ENCODE measurements at places on chromosomes 6 and 20.

DNA sequence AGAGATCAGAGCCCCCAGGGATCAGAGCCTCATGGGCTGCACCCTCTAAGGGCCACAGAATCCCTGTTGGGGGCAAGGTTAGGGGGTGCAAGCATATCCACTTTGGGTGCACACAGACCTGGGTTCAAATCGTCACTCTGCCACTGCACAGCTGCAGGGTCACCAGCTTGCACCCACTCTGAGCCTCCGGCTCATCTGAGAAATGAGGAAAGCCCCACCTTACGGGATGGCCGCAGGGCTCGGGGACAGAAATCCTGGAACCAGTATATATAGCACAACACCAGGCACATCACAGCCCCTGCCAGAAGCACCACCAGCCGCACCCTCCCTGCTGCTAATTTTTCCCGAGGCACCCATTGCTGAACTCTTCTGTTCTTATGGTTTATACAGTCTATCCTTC is 169.6 kb downstream of the NFATC2 start:
- DNase-seq: no peak

- no peak for DNase-seq
Measured at GRCh38 chr6:29559524-29560287, at the start of gene UBD. Gene UBD (minus strand): TSS chr6:29559732. CDS start chr6:29559701, 31 bp downstream.

DNA sequence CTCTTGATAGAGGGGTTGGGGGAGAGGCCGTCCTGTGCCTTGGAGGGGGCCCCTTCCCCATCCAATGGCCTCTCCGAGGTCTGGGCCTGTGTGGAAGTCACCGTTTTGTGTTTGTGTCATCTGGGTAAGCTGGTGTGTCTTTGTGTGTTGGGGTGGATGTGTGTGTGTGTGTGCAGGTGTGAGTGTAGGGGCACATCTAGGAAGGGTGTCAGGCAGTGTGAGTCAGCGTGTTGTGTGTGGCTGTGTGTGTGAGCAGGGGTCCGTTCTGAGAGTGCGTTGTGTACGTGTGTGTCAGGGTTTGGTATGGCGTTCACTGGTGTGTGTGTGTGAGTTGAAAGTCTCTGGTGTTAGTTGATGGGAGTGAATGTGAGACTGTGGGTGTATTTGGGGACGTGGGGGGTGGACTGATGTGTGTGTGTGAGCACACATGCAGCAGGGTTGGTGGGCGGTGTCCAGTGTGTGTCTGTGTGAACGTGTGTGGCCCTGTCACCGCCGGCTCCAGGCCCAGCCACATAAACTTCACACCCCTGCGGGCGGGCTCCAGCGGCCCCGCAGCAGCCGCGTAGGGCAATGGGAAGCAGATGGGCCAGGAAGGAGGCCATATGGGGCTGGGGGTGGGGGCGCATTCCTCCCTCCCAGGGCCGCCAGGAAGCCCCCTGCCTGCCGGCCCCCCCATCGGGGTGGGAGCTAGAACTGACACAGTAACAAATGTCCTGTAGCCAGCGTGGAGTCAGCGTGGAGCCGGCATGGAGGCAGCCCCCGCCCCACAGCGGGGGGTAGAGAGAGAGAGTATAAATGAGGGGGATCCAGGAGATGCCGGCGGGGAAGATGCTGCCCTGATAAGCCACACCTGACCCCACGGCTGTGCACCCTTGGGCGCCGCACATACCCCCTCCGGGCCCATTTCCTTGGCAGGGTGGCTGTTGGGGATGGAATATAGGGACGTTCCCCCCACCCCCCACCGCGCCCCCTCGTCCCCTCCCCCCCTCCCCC is 32.1 kb downstream of the SNAI1 start:
- DNase-seq: no peak

GRCh38 chr20:50055524-50056083 is 57.3 kb downstream of the UBE2V1 start:
- no peak for DNase-seq

DNA sequence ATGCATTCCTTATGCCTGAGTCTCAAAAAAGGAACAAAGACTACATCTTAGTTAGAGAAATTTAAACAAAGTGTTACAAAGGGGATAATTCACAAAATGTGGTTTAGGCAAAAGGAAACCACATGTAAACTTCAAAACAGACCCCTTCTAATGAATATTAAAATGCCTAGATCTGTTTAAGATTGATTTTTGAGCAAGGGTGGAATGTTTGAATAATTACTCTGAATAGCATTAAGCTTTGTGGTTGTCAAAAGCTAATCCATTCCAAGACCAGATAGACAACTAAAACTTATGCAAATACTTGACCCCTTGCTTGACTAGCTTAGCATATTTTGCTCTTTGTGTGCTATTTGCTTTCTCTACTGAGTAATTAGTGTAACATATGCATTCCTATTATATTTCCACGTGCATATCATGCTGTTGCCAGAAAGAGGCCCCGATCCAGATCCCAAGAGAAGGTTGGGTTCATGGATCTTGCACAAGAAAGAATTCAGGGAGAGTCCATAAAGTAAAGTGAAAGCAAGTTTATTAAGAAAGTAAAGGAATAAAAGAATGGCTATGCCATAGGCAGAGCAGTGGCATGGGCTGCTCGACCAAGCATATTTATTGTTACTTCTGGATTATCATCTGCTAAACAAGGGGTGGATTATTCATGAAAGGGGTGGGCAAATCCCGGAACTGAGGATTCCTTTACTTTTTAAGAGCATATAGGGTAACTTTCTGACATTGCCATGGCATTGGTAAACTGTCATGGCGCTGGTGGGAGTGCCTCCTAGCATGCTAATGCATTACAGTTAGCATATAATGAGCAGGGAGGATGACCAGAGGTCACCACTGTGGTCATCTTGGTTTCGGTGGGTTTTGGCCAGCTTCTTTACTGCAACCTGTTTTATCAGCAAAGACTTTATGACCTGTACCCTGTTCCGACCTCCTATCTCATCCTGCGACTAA is 1193.4 kb upstream of the EYS start:
- no peak for DNase-seq

GRCh38 chr20:54107600-54108325 is 37.4 kb upstream of the BCAS1 start:
- DNase-seq: no peak

DNA sequence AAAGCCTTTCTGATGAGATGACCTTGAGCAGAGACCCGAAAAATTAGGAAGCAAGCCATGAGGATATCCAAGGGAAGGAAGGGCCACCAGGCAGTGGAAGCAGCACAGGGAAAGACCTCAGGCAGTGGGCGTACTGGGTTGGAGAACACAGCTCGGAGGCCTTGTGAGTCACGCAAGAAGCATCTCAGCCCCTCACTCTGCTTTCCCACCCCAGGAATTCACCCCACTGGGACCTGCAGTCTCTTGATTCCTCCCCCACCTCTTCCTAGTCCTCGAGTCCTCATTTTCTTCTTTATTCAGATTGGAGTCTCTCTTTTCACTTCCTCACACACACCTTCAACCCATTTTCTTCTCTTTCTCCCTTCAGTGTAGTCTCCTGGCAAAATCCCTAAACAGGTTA is 27.0 kb downstream of the RPRD1B start:
- DNase-seq: no peak

DNA sequence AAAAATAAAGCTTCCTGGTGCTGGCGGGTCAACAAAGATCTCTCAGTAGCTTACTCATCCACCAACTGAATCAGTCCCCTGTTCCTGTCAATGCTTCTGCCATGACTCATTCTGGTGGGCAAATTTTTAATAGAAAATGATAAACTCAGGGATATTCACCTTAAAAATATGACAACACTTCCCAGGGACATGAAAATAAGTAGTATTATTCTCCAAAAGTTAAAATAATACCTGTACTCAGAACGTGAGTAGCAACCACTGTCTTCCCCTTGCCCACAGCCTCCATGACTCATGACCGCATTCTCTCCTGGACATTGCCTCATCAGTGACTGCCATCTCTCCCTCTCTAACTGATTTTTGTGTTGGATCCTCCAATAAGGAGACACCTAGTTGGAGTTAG is 552.3 kb downstream of the KIF16B start:
- no peak for DNase-seq

DNA sequence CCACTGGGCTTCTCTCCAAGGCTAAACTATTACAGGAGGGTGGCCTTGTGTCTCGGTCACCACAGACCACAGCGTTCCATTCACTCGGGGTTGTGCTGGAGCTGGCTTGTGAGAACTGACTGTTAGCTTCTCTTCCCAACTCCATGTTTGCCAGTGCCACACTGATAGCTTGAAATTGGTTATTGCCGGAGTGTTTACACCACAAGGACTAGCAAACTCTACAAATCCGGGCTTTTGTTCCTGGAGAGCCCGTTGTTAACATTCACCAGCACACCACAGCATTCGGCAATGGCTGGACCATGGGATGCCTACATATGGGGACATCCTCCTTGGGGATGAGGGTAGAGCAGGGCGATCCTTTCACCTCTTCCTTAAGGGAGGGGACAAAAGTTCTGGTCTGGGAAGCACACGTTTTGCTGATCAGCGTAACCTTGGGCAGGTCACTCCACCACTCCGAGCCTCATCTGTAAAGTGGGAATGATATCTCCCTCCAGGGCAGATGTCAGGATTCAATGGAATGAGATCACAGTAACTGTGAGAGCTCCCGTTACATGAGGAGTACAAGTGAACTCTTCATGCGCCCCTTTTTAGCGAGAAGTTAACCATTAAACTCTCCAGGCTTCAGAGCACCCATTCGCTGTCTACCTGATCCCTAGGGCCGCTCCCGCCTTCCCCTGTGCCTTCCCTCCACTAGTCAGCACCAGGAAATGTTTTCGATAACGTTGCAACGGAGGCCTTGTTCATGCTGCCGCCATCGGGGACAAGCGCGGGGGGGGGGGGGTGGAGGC is 41.7 kb upstream of the TTPAL start:
- DNase-seq: no peak

- peak; percentile 41 for DNase-seq
Measured at GRCh38 chr6:116229287-116229913, 24.5 kb downstream of the TSPYL4 start.

- DNase-seq: no peak
Measured at GRCh38 chr20:34927736-34928135, 27.9 kb downstream of the GSS start.

DNA sequence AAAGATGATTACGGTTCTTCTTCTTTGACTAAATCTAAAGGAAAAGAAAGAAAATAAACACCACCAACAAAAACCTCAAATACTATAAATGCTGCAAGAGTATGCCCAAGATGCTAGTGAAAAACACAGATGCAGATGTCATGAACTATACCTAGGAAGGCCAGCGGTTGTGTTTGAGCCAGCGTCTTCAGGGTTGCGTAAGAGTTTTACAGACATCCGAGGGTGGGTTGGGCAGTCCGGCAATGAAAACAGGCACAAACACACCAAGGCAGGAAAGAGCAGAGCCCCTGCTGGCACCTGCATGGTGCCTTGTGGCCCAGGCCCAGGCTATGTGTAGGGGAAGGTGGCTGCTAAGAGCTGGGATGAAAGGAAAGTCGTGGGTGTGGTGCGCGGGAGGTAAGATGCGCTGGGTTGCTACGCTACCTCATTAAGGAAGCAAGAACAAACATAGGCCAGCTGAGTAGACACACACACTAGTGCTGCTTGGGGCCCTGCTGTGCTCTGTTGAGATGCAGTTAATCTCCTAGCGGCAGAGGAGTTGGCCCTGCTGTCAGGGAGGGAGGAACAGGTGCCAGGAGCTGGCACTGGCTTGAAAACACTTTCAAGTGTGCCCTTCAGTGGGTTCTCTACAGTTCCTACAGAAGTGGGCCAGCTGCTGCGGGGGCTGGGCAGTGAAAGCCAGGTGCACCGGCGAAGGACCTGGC is 170.2 kb upstream of the PLN start:
- no peak for DNase-seq

DNA sequence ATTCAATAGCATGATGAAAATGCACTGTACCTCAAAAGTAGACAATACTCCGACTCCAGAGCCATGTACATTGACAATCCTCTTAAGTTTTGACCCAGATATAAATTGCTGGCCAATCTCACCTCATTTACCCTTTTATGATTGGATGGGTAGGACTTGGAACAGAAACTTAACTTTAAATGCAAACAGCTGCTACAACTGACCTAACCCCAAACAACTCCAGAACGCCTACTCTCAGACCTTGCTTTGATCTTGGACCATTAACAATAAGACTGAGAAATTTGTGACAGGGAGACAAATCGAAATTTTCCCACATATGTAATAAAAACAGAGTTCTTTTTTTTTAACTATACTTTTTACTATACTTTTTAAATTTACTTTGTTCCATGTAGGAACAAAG is 200.5 kb upstream of the MCHR2 start:
- no peak for DNase-seq

DNA sequence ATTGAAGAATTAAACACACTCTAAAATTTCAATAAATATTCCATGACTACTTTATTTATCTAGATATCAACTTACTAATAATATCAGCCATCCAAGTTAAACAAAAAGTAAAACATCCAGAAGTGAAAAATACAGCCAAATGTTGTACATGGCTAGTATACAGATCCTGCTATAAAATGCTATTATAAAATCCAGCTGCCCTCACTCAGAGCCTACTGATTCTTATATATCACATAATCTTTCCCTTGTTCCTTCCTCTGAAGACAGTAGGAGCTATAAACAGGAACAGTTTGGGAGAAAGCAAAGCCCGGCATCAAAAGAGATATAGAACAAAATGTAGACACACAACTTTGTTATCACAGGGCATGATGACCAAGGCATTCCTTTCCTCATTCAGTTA is 212.9 kb downstream of the PLCB4 start:
- no peak for DNase-seq

DNA sequence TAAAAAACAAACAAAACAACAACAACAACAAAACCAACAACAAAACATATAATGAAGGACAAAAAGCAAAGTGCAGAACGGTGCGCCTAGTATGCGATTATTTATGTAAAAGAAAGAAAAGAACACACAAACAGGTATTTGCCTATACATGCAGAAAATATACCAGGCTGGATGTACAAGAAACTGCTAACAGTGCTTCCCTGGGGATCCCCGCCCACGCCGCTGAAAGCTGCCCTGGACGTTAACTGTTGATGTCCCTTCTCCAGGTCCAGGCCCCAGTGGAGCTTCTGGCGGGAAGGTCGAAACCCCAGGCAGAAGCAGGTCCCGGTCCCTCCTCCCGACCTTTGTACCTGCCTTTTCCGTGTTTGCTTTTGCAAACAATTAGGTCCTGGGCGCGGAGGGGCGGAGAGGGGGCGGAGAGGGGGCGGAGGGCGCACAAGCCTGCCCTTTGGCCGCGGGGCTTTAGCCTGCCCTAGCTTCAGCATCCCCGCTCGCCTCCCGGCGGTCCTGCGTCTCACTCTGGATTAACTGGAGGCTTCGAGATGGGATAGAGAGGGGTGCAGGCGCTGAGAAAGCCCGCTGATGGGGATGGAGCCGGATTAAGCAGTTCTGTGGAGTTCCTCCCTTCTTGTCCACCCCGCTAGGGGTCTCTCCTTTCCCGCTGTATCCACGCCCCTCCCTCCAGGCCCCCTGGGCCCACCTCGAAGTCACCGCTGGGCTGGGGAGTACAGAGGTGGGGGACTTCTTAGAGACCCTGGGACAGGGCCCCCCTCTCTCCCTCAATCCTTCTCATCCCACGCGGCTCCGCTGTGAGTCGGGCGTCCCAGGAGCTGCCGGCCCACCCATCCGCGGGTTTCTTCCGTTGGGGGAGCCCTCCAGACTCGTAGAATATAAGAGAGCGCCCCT is 8.2 kb upstream of the AHCY start:
- no peak for DNase-seq
